ENCODE measurements at places on chromosomes 2 and 18.

DNA sequence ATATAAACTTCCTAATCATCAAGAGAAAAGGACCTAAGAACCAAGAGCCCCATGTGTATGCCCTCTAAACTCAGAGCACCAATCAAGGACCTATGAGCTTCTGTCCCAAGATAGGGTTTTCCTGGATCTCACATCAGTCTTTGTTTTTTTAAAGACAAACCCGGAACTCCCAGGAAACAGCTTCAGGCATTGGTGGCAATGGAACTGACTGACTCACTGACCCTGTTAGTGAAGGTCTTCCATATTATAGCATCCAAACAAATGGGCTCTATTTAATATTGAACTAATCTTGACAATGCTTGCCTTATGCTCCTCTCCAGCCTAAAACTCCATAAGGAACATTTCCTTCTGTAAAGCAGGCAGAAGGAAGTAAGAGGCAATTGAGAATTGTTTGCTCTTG is 63.5 kb upstream of the RPE start:
- DNase-seq: no peak

- DNase-seq: no peak
Observed at GRCh38 chr2:151762694-151763093, 28.4 kb upstream of the NEB start.

GRCh38 chr2:152550386-152550785 is 166.9 kb downstream of the PRPF40A start:
- no peak for DNase-seq

- DNase-seq: no peak
Observed at GRCh38 chr2:79191081-79191480, 31.5 kb upstream of the REG3A start.

- DNase-seq: no peak
Observed at GRCh38 chr18:60163622-60164021, 209.0 kb downstream of the MC4R start.

Data from cardiac muscle cell (in vitro differentiated cells and primary cell).